ENCODE measurements at places on chromosomes 7 and 10.

DNA sequence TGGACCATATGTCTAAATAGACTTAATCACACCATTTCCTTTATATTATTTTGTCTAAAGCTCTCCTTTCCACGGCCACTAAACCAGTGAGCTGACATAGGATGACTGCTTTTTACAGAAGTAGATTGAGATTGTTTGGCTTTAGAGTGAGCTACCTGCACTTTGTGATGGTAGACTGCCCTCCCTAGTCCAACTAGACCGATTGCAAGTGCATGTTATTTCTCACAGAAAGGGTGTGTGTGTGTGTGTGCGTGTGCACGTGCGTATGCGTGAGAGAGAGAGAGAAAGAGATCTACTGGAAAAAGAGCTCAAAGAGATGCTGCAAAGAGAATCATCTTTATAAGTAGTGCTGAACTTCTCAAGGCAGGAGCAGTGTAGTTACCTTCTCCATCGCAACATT, 60.7 kb downstream of the VCL start:
- DNase-seq = no peak

GRCh38 chr7:74579800-74580685, 77.5 kb upstream of the GTF2I start:
- no peak for DNase-seq

DNA sequence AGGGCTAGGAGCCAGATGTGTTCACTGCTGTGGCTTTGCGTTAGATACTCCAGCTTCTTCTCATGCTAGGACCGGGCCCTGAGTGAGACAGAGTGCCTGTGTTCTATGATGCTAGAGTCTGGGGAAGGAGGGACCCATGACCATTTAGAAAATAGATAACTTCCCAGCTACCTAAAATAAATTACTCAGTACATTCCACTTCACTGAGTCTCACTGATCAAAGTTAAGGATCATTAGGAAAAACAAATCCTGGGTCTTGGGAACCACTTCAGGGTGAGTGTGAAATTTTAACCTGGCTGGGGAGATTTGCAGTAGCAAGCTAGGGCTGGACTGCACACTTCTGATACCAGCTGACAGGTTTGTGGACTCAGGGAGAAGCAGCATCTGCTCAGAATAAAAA, 138.1 kb downstream of the EMX2 start:
- no peak for DNase-seq

DNA sequence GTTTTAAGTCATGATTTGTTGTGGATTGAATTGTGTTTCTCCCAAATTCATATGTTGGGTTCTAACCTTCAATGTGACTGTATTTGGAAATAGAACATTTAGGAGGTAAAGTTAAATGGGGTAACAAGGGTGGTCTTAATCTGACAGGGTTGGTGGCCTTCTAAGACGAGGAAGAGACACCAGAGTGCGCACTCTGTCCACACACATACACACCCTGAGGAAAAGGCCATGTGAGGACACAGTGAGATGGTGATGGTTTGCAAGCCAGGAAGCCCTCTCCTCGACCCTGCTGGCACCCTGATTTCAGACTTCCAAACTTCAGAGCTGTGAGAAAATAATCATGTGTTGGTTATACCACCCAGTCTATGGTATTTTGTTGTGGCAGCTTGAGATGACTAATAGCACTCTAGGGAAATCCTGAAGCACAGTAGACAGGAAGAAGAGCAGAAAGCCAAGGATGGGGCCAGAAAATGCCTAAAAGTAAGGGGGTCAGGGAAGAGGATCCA, 28.0 kb upstream of the SEM1 start:
- DNase-seq = no peak

- DNase-seq = no peak
Observed at GRCh38 chr10:71383972-71384687, 12.6 kb upstream of the CDH23 start.

DNA sequence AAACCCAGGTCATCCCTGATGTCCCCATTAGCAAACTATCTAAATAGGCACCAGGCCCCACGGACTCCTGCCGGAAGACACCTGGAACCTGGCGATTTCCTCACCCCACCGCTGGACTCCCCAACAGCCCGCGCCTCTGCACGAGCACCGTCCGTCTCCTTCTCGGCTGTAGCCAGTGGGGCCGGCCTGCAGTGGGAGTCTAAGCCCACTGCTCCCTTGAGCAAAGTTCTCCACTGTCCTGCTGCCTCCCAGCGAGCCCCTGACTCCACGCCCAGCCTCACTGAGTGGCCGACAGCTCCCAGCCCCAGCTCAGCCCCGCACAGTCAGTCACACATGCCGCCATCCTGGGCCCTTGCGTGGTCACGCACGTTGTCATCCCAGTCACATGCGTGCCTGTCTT, 211.3 kb upstream of the PPP2R2D start:
- DNase-seq = no peak

DNA sequence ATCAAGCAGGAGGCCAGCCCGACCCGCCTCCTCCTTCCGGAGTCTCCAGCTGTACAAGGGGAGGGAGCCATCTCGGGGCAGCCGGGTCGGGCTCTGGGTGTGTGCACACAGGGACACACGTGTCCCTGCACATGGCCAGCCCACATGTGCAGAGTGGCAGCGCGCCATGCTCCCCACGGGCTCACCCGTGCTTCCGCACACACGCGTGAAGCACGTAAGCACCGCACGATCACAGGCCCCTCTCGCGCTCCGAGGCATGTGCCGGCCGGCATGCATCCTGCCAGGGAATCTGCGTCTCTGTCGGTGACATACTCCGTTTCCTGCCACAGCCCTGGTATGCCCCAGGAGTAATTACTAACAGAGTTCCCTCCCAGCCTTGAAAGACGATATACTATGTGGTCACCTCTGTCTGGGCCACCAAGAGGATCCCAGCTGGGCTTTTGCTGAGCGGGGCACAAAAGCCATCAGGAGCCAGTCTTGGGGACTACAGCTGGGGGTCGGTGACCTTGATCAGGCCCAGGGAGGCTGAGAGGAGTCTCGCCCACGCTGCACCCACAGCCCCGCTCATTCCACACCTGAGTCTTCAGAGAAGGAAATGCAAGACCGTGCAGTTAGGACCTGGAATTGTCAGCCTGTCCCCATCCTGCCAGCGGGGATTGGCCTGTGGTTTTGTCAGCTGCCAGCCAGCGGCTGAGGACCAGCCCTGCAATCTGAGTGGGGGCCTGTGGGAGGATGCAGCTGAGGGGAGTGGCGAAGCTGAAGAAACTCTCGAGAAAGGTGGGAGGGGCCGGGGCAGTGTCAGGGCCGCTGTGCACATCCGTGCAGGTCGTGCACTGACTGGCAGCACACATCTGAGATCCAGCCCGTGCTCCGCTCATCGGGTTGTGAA, 11.0 kb upstream of the LFNG start:
- no peak for DNase-seq

- DNase-seq = no peak
Observed at GRCh38 chr7:133207687-133208086, 45.2 kb upstream of the EXOC4 start.

DNA sequence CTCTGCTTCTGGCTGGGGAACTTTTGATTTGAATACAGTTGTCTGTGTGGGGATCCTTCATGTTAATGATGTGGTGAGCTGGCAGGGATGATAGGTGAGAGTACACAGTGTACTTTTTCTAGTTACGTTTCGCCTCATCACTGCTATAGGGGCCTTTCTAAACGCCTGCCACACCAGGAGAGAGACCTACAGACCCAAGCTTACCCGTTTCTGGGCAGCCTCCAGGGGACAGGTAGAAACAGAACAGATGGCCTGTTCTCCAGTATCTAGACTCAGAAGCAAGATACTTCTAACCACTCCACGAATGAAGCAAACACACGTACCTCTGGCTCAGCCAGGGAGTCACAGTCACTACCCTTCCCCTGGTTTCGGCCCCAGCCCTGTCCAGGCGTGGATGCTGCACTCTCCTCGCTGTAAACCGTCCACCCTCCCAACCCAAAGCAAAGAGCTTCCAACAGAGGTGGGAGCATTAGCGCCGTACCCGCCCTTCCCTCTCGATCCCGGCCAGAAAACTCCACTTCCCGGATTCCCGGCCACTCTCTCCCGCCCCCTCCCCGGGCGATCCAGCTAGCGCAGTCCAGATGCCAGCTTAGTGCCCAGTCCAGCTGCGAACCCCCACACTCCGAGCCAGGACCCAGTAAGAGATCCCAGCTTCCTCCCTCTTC, 1.2 kb downstream of the CCDC6 start:
- no peak for DNase-seq

GRCh38 chr10:50809596-50809995, 69.9 kb downstream of the ASAH2B start:
- DNase-seq = no peak

GRCh38 chr10:24723386-24723787, 300 bp downstream of the ARHGAP21 start:
- no peak for DNase-seq

- no peak for DNase-seq
Observed at GRCh38 chr10:75648854-75649253, 217.4 kb downstream of the LRMDA start.

- DNase-seq = no peak
Observed at GRCh38 chr7:3332308-3332707, 31.3 kb downstream of the SDK1 start.

DNA sequence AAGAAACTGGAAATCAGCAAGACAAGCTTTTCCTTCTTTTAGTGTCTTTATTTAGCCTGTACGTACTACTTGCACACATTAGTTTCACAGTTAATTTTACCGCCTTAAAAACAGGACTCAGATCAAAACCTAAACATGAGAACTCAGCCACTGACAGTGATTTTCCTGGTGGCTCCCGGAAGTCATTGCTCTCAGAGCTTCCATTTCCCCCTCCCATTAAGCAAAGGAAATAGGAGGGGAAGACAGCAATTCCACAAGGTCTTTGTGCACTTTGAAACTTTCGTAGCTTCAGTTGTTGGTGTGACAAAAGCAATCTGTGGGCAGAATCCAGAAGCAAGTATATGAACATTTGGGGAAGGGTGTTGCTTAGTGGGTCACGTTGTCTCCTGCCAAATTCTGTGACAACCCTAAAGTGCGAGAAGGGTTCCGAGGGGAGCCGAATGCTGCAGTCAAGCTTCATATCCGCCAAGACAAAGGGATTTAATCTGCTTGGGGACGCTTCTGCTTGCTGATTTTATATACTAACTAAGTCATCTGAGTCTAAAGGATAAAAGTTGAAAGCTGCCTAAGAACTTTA, 30.4 kb downstream of the FAM53B start:
- no peak for DNase-seq

- no peak for DNase-seq
Observed at GRCh38 chr10:124943301-124944092, 1.6 kb downstream of the ZRANB1 start.

DNA sequence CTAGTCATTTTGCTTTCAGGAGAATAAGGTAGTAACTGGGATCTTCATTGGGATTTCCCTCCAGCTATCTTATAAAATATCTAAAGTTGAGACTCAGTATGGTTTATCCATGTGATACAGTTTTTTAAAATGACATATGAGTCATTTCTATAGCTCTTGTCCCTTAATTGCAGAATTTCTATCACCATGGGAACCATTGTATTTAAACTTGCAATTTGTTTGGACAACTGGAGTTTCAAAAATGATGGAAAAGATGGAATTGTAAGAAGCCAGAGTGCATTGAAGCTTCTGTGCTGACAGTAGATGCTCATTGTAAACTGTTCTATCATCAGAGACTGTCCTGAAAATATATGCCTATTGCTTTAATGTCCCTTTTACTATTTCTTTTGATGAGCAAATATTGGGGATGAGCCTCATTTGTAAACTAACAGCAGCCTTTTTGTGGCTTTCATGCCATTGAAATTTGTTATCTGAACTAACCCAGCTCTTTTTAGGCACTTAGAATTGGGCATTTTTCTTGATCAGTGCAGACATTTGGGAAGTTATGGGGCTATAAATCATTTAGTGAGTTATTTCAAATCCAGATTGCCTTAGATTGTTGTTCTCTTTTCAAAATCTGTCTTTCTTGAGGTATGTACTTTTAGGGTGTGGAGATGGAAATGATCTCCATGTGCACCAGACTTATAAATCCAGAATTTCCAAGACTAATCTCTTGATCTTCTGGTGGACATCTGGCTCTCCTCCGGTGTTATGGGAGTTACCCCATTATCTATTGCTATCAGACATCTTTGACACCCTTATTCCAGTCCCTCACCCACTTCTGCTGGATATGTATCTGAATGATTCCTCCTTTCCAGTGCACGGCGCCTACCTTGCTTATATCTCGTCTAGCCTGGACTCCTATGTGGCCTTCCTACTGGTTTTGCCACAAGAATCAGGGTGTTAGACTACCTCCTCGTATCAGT, 159.0 kb downstream of the SND1 start:
- no peak for DNase-seq

DNA sequence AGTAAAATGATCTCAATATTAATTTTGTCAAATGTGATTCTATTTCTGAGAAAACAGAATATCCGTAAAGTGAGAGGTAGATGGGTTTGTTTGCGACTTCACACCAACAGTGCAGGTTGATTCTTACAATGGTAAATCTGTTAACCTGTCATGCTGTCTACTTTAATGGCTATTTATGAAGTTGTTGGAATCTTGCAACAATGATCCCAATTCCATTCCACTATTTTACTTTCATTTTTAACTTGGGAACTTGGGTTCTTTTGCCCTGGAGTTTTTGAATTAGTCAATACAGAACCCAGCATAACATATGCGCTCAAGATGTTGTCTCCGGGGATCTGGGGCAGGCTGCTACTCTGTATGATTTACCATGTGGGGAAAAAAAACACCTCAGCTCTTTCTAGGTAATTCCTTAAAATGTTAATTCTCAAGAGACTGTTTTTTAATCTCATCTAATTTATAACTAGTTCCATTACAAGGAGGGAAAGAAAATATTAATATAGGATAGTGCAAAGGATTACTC, 1.2 kb downstream of the LGI1 start:
- DNase-seq = no peak

- DNase-seq = no peak
Observed at GRCh38 chr10:22712211-22712955, 2.0 kb downstream of the PIP4K2A start.

DNA sequence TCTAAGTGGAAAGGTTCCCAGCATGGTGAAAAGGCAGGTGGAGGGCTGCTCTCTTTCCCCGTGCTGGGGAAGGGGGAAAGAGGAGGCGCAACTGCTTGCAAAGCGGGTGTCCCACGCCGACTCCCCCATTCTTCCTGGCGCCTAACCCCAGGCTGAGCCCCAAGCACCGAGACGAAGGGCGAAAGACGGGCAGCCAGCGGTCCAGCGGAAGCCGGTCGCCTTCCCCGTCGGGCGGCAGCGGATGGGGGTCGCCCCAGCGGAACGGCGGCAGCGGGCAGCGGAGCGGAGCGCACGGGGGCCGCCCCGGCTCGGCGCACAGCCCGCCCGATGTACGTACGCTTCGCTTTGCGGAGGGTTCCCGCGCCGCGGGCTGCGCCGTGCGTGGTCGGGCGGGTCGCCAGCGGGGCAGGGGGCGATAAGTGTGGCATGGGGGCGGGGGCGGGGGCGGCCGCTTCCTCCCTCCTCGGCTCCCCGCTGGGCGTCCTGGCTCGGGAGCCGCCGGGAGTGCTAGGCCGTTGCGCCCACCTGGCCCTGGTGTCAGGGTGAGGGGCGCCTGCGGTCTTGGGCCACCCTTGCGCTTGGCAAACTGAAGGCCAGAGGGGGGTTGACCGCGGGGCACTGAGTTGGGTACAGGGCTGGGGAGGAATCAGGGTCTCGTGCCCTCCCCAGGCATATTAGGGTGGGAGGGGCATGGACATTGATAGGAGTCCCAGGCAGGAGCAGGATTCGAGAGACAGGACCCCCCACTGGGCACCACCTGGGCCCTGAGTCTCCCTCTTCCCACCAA, 35.2 kb upstream of the HSPB1 start:
- no peak for DNase-seq

All from HS-27A (cell line).